ENCODE measurements at places on chromosomes 12 and 14.

DNA sequence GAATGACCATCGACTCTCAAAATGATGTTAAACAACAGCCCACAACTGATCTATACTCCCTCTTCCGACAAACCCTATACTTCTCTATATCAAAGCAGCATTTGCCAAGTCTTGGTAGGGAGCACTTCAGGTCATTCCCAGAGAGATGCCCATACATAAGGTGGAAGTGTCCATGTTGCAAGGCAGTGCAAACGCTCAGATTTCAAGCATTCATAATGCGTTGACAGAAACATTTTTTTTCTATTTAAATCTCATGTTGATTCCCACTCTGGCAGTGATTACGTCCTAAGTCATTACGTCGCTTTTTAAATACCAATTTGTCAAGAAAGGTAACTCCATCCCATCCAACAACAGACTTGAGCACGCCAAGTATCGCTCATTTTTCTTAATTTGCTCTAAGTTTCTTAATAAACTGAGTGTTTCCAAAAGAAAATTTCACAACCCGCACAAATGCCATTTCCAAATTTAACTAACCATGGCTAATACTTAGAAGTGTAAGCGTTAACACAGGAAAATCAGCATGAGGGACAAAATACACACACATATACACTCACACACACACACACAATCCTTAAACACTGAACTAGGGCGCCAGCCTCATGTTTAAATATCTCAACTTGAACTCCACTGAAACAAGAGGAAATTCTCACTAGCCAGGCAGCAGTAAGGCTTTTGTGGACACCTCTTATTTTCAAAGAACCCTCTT lies 1.1 kb downstream of the GXYLT1 start:
- peak; percentile 22 for DNase-seq

GRCh38 chr12:46487567-46488131 lies 115.1 kb upstream of the SLC38A2 start:
- no peak for DNase-seq

DNA sequence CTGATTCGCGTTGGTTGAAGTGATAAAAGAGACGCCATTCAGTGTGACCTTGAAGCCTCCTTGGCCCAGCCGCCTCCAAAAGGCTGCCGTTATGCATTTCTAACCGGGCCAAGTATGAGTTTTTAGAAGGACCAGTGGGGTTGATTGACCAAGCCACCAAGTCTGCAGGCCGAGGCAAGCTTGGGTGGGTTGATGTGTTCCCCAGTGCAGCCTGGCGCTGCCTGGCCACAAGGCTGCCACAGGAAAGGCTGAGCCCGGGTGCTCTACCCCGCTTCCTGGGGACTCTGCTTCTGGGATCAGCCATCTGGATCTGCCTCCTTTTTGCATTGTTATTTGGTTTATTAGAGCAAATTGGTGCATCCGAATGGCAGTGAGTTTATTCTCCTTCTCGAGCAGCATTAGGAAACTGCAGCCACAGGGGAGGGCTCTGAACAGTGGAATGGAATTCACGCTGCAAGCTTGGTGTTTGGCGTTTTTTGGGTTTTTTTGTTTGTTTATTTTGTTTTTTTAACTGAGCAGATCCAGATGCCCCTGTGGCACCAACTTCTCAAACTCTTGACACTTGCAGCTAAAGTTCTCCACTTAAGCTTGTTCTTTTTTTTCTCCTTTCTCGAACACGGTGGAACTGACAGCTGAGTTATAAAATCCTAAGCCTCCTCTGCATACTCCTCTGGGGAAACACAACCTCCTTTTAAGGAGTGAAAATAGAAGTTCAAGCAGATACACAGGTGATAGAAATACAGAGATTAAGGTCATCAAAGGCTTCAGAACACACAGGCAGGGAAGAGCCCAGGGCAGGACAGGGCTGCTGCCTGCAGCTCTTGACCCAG lies 145.4 kb upstream of the FKBP4 start:
- DNase-seq: no peak

DNA sequence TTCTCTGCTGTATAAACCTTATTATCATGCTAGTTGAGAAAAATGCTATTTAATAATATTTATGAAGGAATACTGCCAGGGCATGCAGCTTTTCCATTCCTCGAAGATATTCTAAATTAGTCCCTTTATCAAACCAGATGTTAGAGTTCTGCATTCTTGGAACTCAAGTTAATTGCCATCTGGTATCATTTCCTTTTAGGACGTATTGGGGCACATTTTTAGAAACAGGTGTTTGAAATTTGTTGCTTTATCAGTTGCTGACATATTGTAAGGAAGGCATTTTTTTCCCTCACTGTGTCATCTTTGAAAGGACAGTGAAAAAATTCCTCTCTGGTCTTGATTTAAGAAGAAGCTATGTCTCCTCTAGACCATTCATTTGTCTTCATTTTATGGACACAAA lies 471.2 kb upstream of the PRICKLE1 start:
- no peak for DNase-seq

DNA sequence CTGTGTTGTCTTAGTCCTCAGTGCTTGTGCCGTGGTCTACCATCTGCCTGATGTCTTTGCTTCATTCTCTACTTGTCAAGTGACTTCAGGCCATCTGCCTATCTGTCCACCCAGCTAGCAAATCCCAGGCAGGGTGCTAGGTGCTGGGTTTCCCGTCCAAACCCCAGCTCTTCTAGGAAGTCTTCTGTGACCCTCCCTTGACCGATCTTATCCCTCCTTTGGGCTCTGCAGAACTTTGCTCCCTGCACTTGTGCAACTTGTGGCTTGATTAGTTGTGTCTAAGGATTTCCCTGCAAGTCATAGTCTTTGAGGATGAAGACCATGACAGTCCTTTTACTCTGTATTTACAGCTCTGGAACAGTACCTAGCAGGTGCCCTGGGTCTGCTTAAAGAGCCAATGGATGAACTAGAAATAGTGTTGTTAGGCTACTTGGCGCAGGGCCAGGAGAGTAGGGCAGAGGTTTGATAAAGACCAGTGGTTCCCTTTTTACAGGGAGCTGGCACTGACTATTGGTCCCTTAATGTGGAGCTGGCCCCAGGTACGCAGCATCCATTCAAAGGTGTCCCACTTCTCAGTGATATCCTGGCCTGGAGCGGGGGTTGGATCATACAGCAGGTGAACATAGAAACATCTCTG lies 60.1 kb downstream of the ADCK1 start:
- no peak for DNase-seq

DNA sequence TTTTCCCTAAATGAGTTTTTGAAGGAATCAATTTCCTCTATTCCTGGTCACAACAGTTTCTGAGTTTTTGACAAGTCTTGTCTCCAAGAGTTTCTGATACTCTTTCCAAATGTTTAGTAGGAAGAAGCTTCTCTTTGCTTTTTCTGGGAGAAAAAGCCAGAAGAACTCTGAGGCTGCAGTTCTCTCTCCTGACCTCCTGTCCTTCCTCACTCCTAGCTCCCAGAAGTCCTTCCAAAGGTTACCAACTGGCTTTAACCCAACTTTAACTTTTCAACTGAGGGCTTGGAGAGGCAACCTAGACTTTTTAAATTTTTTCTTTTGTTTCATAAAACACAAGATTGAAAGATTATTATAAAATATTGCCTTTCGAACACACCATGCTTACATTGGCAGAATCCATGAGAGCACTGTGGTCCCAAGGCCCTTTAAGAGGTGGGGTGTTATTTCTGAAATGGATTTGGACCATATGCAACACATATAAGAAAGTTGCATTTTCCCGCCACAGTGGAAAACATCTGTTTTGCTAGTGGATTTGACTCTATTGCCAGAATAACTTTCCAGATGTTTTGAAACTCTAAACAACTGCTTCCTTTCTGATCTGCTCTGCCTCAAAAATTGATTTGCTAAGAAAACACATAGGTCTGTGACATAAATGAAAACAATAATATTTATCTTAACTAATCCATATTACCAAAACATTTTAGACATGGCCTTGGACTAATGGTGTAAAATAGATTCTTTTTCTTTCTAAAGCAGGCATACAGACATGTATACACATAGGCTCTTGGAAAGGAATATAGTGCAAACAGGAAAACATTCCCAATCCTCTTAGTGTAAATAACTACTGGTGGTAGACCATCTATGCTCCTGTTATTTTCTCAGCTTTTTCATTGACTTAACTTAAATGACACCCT lies 22.3 kb upstream of the EPS8 start:
- no peak for DNase-seq

DNA sequence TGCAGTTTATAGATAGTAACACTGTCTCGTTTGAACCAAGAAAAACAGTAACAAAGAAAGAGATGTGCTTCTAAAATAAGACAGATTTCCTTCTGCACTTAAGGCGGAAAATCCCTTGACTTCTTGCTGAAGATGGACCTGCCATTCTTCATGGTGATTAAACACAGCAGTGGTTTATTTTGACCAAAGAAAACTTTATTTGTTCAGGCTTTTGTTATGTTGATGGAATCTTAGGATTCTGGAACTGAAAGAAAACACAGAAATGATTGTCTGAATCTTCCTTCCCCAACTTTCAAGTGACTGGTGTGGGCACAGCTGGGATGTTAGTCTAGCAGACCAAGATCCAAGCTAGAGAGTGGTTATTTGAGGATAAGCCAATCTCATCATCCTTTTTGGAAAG lies 72.2 kb downstream of the DACT1 start:
- DNase-seq: no peak

Measured in GM13976 (cell line).